Kidney epithelial cell (primary cell): ENCODE measurements at places on chromosomes 1 and 21.

DNA sequence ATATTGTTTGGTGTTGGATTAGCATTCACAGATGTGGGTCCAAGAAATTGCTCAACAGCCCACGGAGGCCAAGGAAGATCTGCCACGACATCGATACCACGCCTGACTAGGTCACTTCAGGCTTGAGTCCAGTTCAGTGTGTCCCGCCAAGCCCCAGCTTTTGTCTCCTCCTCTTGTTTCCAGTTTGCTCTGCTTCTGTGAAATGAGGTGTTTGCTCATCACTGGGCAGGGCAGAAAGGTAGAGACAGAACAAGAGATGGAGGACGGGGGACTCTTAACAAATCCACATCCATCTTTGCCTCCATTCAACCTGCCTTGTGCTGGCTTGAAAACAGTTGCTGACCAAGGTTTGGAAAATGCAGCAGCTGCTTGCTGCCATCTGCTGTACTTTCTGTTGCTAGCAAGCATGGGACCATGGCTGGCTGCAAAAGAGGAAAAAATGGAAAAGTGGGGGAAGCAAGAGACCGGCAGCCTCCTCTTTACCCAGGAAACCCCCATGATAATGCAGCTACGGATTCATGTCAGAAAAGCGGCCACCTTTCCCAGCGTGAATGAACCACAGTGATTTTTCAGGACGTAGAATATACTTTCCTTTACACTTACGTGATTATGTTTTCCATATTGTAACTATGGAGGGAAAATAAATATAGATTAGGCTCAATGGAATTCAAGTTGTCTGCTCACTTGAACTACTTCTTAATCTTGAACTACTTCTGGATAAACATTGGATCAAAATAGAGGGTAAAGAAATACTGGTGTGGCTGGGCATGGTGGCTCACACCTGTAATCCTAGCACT lies 80.2 kb upstream of the GREM2 start:
- no peak for DNase-seq

- DNase-seq, result no peak
These were observed 18.9 kb downstream of the TNNT2 start for GRCh38 chr1:201358596-201358995.

DNA sequence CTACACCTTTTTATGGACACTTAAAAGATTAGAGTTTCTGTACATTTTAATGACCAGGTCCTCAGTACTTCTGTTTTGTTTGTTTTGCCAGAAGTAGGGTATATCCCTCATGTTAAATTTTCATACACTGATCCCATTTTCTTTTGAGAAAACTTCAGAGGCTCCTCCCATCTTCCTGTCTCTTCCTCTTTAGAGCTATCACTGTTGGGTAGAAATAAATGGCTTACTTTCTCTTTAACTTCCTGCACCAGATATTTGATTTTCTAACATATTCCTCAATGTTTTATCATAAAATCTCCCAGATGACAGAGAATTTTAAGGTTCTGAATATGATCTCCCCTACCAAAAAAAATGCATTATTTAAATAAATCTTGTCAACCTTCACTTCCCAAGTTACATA lies 23.4 kb downstream of the VAV3 start:
- DNase-seq, result no peak

DNA sequence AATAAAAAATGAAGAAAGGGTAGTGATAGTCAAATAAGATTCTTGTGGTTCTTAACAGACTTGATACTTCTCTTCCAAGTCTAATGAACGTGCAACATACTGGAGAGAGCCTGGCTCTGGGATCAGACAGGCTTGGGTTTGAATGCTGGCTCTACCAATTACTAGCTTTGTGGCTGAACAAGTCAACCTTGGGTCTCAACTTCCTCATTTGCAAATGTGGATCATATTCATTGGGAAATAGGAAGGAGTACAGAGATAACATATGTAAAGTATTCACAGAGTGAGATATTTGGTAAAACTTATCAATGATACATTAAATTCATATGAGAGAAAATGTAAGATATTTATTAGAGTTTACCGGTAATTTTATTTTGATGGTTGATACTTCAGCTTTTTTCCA lies 2.0 kb downstream of the EDEM3 start:
- DNase-seq, result no peak

GRCh38 chr1:61182049-61182448 lies 99.7 kb downstream of the NFIA start:
- DNase-seq, result no peak

DNA sequence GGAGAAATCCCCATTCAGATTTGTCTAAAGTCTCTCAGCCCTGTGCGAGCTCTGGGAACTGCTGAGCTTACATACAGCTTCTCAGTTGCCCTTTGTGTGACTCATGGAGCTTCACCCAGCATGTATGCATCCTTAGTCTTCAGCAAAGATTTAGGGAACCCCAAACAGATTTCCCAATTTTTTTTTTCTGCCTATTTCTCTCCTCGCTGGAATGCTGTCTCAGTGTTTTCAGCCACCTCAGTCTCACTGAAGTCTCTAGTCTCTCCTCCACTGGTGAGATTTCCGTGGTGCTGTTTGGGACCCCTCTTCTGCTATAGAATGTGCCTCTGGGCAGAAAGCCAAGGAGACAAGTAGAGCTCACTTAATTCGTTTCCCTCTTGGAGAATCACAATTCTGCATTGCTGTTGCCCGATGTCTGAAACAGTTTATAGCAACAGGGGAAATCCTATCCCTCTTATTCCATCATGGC lies 28.1 kb upstream of the TXLNA start:
- no peak for DNase-seq

- no peak for DNase-seq
These were observed 16.6 kb downstream of the EVI5 start for GRCh38 chr1:92768296-92768695.

- DNase-seq, result no peak
These were observed 327.0 kb upstream of the NR5A2 start for GRCh38 chr1:199700551-199700950.

DNA sequence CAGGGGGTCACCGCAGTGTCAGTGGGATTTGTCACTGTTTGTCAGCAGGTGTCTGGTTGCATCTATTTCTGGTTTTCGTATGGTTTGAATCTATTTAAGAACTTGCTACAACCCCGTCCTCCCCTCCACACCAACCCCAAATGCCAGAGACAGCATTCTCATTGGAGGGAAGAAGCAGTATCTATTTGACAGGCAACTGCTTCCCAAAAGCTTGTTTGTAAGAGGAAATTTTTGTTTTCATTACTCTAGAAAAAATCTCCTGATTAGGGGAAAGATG lies 54.4 kb downstream of the NR5A2 start:
- no peak for DNase-seq

DNA sequence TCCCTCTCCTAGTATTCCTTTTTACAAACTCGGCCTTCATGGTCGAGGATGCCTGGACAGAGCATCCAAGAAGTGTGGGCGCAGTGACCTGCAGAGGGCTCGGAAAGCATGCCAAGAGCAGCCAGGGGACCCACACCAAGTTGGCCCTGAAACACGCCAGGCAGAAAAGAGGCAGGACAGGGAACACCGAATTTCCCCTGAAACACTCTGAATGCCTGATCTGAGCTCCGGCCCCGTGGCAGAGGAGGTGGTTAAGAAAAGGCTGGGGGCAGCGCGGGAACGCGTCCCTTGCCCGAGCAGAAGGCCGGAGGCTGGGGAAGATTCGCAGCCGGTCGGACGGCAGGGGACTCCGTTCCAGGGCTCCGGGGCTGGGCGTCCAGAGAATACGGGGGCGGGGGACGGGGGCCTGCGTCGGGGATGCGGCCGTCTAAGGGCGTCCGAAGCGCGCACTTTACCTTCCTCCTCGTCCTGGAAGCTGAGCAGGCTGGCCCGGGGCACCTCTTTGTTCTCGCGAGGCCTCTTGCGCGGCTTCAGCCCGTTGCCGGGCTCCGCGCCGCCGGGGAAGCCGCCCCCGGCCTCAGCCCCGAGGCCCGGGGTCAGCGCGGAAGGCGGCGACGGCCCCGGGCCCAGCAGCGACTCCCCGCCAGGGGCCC lies 558 bp downstream of the PAXBP1 start:
- DNase-seq, result peak; percentile 9

- no peak for DNase-seq
These were observed 12.1 kb downstream of the IL24 start for GRCh38 chr1:206909161-206909882.
